Stimulated activated CD8-positive, alpha-beta memory T cell treated with anti-CD3 and anti-CD28 coated beads, Interleukin-15, amount 100 ng/mL, for 24 hours (primary cell): ENCODE measurements at places on chromosomes 7 and 10.
A peak's percentile ranks its signal among the peaks of the same experiment; 100 is the strongest.

- DNase-seq, result no peak
Measured at GRCh38 chr7:115409682-115410433, 488.0 kb downstream of the MDFIC start.

DNA sequence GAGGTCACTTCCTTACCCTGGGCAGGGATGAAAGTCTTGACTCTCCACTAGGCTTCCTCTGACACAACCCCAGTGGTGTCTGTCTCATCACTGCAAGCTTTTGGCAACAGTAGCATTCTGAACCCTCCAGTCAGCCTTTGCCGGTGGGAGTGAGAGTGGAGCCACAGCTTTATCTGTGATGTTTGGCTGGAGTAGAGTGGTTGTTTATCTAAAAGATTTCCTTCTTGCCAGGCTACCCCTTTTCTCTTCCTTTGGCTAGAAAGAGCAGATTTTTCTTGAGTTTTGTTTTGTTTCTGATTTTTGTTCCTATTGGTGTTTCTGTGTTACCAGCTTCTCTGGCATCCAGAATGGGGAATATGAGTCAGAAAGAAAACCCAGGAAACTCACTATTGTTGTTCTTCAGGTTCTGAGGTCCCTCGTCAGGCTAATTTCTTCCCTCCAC lies 98.9 kb upstream of the KIF5B start:
- no peak for DNase-seq

- no peak for DNase-seq
Measured at GRCh38 chr7:134845461-134845860, 66.0 kb downstream of the CALD1 start.

DNA sequence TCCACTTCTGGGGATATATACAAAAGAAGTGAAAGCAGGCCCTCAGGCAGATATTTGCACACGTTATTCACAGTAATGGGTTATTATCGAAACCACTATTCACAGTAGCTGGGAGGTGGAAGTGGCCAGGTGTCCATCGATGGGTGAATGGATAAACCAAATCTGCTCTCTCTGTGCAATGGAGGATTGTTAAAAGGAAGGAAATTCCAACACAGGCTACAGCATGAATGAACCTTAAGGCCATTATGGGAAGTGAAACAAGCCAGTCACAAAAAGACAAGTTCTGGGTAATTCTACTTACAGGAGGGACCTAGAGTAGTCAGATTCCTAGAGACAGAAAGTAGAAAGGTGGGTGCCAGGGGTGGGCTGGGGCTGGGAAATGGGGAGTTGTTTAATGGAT lies 48.5 kb upstream of the BHLHA15 start:
- DNase-seq, result no peak

- DNase-seq, result no peak
Measured at GRCh38 chr10:113523071-113523470, 29.8 kb upstream of the HABP2 start.

DNA sequence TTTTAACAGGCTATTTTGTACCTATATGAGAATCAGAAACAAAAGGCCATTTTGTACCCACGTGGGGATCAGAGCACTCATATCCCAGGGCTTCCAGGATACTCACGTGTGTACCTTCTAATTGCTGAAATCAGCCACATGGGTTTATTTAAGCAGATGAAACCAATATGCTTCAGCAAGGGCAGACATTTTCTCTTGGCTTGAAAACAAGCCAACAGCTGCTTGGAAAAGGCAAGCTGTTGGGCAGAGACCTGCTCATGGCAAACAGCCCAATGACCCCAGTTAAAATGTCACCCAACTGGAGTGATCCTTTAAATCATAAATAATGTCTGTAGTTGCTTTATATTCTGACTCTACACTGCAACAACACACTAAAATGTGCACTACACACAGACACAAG lies 26.5 kb upstream of the TOMM7 start:
- DNase-seq, result no peak

- DNase-seq, result no peak
Measured at GRCh38 chr7:106692450-106693051, 31.6 kb upstream of the CCDC71L start.

DNA sequence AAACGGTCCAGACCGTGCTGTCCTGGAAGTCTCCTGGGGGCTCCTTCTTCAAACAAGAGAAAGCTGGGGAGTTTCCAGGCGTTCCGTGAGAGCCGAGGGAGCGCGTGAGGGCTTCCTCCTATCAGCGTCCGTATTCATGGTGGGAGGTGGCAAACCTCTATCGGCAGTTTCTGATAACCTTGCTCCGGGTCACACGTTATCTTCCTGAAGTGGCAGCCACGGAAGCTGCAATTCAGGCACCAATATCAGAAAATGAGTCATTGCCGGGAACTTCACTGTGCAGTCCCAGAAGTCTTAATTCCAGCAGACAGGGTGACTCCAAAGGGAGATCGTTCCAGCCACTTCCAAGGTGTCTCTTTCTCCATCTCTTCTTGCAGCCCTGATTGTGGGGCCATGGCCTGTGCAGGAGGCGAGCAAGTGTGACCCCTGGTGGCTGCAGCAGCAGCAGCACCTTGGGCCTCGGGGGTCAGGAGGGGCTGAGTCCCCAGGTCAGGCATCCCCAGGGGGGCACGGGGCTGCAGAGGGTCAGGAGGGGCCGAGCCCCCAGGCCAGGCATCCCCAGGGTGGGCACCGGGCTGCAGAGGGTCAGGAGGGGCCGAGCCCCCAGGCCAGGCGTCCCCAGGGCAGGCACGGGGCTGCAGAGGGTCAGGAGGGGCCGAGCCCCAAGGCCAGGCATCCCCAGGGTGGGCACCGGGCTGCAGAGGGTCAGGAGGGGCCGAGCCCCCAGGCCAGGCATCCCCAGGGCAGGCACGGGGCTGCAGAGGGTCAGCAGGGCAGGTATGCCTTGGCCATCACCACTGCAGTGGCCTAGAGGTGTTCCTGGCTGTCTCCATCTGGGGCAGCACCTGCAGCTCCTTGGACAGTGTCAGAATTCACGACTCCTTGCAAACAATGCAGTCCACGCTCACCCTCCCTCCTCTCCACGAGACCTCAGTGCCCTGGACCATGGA lies 538.7 kb downstream of the DNAJB6 start:
- DNase-seq, result peak; percentile 17

- no peak for DNase-seq
Measured at GRCh38 chr10:125190414-125190813, 30.1 kb upstream of the CTBP2 start.

DNA sequence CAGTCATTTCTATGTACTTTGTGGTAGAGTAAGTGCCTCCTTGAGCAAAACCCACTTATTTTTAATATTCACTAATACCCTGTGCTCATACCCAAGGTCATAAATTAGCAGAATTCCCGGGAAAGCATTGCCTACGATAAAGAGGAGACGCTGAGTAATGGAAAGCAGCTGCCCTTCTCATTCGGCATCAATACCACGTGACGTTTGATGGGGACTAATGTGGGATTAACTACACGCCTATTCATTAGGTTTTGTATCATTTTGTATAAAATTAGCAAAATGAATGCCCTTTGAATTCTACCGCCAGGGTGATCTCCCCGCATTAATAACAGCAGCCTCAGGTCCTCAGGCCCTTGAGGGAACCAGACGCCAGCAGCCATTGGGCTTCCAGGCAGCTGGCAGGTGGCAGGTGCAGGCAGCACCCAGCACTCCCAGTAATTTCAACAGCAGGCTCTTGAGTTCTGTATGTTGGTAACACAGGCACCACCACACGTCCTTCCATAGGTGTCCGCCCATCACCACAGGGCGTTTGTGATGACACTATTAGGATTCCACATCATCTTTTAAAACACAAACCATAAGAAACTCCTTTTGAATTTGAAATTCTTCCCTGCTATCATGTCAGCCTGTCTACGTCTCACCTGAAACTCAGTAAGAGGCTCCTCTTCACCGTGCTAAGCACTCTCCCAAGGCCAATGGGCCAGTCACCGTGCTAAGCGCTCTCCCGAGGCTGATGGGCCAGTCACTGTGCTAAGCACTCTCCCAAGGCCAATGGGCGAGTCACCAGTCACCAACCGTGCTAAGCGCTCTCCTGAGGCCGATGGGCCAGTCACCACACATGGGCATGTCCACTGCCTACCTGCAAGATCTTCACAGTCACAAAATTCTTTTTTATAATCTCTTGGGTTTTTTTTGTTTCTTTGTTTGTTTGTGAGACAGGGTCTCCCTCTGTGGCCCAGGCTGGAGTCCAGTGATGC lies 509.4 kb downstream of the PTPRN2 start:
- DNase-seq, result no peak

DNA sequence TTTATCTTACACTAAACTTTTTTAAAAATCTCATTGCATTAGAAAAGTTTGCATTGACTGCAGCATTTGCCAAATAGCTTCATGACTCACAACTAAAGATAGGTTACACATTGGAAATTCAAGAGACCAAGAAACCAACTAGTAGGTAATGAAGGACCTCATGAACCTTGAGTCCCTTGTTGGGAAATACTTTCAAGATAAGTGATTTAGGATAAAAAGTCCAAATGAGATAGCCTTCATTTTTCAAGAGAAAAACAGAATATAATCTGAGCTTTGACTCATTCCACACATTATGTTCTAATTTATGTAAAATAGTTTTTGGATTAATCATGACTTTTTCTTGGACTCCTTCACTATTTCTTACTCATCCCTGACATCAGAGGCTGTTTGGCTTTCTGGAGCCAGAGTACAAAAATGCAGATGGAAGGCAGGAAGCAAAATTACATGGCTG lies 13.1 kb upstream of the LIPF start:
- DNase-seq, result no peak

- no peak for DNase-seq
Measured at GRCh38 chr7:158111049-158111751, 476.4 kb downstream of the PTPRN2 start.

DNA sequence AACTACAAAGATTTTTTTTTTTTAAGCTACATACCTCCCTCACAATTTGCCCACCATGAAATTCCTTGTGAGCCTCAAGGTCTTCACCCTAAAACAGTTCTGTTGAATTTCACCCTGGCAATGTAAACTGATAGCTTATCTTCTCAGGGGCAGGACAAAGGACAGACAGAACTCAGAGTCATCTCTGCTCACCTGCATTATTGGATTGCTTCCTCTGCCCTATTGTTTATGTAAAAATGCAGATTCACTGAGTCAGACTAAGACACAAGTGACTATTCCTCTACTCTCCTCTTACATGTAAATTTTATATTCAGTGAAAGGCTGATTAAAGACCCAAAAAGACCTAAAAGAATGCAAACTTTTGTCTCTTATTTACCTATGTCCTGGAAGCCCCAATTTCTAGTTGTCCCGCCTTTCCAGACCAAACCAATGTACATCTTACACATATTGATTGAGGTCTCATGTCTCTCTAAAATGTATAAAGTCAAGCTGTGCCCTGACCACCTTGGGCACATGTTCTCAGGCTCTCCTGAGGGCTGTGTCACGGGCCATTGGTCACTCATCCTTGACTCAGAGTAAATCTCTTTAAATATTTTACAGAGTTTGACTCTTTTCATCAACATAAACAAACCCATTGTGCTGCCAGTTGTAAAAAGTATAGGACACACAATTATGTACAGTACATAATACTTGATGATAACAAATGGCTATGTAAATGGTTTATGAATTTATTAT lies 440.2 kb downstream of the HTR7 start:
- no peak for DNase-seq

DNA sequence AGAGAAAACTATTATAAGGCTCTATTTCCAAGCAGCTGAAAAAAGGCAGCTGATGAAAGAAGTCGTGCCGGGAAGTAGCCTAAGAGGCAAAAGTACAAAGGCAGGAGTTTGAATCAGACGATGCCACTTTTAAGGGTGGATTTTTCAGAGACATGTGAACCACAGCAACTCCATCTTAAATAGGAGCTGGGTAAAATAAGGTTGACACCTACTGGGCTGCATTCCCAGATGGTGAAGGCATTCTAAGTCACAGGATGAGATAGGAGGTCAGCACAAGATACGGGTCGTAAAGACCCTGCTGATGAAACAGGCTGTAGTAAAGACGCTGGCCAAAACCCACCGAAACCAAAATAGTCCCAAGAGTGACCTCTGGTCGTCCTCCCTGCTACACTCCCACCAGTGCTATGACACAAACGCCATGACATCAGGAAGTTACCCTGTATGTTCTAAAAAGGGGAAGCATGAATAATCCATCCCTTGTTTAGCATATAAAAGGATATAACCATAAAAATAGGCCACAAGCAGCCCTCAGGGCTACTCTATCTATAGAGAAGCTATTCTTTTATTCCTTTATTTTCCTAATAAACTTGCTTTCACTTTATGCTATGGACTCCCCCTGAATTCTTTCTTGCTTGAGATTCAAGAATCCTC lies 45.5 kb upstream of the PRSS1 start:
- no peak for DNase-seq

DNA sequence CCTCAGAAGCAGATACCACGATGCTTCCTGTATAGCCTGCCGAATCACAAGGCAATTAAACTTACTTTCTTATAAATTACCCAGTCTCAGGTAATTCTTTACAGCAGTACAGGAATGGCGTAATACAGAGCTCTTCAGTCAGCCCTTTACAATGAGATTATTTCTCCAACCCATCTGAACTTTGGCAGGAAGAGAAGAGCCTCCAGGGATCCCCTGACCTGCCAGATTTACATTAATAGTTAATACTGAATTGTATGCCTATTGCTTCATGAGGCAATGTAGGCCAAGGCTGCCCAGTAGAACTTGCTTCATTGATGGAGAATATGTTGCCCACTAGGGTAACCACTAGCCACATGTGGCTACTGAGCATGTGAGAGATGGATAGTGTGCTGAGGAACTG lies 608.7 kb downstream of the SH2D4B start:
- no peak for DNase-seq

DNA sequence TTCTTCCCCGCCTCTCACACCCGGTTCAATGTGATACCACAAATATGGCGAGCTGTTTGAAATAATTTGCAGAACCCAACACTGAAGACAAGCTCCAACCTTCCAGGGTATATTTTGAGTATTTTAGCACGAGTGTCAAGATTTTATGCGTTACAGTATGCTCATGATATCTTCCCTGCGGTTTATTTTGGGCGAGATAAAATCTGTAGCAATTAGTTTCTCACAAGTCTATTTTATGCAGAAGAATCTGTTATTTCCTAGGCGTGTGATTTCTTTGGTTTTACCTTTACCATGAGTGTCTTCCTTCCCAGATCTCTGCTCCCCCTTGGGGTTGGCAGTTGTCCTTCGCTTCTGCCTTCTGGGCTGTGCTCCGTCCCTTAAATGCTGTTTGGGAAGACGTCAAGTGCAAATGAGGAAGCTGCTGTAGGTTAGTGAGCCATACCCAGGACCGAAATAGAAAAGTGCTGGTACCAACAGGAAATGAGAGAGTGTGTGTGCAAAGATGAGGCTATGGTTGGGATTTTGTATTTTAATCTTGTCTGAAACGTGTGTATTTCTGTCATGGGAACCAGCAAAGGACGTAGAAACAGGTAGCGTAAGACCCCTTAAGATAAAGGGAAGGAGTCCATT lies 299.8 kb downstream of the KLF6 start:
- DNase-seq, result no peak

DNA sequence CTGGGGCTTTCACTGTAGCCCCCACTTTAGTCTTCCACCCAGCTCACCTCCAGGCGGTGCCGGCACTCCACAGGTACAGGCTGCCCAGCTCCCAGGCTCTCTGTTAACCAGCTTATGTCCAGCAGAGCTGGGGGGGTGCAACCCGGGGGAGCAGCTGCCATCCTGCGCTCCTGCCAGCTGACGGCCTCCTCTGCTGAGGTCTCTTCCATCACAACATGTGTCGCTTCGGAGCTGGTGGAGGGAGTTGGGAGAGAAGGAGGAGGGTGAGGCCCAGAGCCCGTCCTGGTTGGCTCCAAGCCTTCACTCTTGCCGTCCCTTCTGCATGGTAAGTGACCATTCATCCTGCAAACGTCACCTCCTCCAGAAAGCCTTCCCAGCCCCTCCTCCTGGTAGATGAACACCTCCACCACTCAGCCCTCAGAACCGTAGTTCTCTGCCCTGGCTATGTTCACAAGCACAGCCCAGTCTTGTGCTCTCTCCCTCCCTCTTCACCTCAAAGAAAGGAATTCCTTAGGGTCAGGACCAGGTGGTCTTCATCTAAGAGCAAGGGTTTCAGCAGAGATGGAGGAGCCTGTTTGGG lies 1.6 kb downstream of the POLM start:
- no peak for DNase-seq
